ENCODE measurements at places on chromosomes 2 and 18.

- DNase-seq = no peak
Observed at GRCh38 chr2:200443916-200444315, 66.0 kb downstream of the KCTD18 start.

DNA sequence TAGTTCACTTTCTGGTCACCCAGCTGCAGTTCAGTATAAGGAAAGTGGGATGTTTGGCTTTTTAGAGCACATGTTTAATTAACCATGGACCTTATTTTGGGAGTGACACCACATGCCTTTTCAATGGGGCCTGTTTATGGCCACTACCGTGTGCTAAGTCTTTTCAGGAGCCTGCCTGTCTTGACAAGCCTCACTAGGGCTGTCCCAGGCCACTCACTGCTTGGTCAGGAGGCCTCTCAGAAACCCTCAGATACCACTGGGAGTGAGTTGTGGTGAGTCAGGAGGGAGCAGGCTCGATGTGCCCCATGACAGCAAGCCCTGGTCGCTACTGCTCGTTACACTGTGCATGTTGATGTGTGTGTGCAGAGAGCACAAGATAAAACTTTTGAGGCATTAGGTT, 123.0 kb downstream of the MAP4K4 start:
- no peak for DNase-seq

DNA sequence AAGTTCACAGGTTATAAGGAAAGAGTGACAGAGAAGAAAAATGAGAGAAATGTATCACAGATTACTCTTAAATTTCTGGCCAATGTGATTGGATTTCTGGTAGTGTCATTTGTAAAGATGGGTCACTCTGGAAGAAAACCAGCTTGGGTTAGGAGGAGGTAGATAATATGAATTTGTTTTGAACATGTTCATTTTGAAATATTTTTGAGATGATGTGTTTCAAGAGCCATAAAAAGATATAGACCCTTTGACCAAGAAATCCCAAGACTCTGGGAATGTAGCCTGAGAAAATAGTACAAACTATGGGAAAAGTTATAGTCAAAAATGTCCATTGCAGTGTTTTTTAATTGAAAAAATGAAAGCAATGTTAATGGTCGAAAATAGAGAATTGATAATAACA, 70.7 kb downstream of the CALCRL start:
- DNase-seq = no peak

DNA sequence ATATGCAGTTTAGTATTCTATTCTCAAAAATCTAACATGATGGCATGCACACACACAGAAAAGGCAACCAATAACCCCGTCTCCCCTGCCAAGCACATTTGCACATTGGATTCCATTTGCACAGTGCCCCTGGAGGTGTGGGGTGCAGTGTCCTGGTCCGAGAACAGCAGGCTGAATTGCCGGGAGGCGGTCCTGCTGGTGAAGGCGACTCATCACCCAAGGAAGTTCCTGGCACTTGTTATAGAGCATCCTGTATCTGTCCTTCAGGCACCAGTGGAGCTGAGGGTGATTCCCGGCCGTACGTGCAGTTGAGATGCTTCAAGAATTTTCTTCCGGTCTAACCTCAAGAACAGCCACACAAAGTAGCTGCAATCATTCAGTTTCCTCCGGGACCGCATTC, 73.0 kb upstream of the RAB12 start:
- DNase-seq = no peak

GRCh38 chr2:53173091-53173490, 594.5 kb upstream of the CHAC2 start:
- no peak for DNase-seq

- no peak for DNase-seq
Observed at GRCh38 chr2:216770050-216770449, 74.7 kb upstream of the IGFBP5 start.

GRCh38 chr18:33231474-33232317, 208.8 kb downstream of the CCDC178 start:
- DNase-seq = peak; percentile 5

DNA sequence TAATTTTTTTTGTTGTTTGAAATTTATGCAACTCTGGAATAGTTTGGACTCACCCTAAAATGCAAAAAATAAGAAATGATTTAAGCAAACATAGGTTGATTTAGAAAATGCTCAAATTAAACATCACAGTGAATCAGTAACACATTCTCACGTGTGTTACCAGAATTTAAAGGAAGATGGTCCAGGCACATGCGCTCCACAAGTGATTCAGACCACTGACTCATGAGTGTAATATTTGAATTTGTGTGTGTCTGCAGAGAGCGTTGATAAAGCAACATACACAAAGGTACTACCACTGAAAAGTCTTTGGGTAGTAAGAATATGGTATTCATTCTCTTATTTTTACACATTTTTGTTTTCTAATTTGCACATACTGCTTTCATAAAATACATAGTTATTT, 7.9 kb downstream of the SS18 start:
- DNase-seq = no peak

DNA sequence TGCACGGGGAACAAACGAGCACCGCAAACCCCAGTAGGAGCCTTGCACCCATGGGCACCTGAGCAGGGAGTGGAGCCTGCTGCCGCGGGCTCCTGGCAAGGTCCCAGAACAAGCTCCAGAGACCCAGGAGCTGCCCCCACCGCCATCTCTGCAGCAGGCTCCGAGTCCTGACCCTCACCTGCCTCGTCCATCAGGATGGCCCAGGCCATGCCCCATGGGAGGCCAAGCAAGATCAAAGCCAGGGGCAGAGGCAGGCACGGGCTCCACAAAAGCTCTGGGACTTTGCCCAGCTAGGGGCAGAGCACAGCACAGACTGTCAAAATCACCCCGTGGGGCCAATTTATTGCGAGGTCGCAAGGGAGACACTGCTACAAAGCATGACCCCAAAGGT, 43.6 kb downstream of the GPC1 start:
- no peak for DNase-seq

- no peak for DNase-seq
Observed at GRCh38 chr18:59041819-59042815, 97.6 kb upstream of the SEC11C start.
